ENCODE measurements at places on chromosomes 6 and 20. TPM values are rescaled to one million over a fixed set of nuclear protein-coding genes. Genes with fewer than 3 reads are reported as not detected.

WFDC10B gene
- total RNA-seq = not detected

SGK2 gene
- total RNA-seq = 0.93 TPM

ZNF831 gene
- not detected for total RNA-seq

MROH8 gene
- under 0.01 TPM for total RNA-seq

TAAR1 gene
- not detected for total RNA-seq

PAQR8 gene
- 1.5 TPM for total RNA-seq

TAGAP gene
- 0.34 TPM for total RNA-seq

IPCEF1 gene
- 1.00 TPM for total RNA-seq

RHAG gene
- total RNA-seq = not detected

LPIN3 gene
- 12.5 TPM for total RNA-seq

CPNE5 gene
- total RNA-seq = not detected

SRSF3 gene
- total RNA-seq = 284 TPM

GGTLC1 gene
- not detected for total RNA-seq

TFEB gene
- total RNA-seq = 6.5 TPM

BMP2 gene
- total RNA-seq = 12.0 TPM

SLC17A9 gene
- total RNA-seq = 0.28 TPM

SEL1L2 gene
- not detected for total RNA-seq

LCA5 gene
- total RNA-seq = 3.8 TPM

BPIFB4 gene
- total RNA-seq = not detected

MCM9 gene
- total RNA-seq = 20.8 TPM

DPPA5 gene
- total RNA-seq = not detected

L3MBTL1 gene
- 7.0 TPM for total RNA-seq

HLA-DQB2 gene
- not detected for total RNA-seq

DEFB110 gene
- not detected for total RNA-seq

TCP11 gene
- under 0.01 TPM for total RNA-seq

RAET1L gene
- 9.3 TPM for total RNA-seq

MYCT1 gene
- total RNA-seq = under 0.01 TPM

EDN1 gene
- 20.3 TPM for total RNA-seq

GNMT gene
- total RNA-seq = 0.34 TPM

SRMS gene
- 0.34 TPM for total RNA-seq

PET117 gene
- total RNA-seq = 20.1 TPM

KCNK16 gene
- not detected for total RNA-seq

BTN3A1 gene
- 4.1 TPM for total RNA-seq

CD93 gene
- under 0.01 TPM for total RNA-seq

NKX2-2 gene
- not detected for total RNA-seq

BPI gene
- not detected for total RNA-seq

TTK gene
- total RNA-seq = 0.34 TPM

SLC52A3 gene
- total RNA-seq = 3.5 TPM

XKR7 gene
- not detected for total RNA-seq

TSPO2 gene
- not detected for total RNA-seq
